ENCODE measurements at places on chromosomes 13 and 19.

DNA sequence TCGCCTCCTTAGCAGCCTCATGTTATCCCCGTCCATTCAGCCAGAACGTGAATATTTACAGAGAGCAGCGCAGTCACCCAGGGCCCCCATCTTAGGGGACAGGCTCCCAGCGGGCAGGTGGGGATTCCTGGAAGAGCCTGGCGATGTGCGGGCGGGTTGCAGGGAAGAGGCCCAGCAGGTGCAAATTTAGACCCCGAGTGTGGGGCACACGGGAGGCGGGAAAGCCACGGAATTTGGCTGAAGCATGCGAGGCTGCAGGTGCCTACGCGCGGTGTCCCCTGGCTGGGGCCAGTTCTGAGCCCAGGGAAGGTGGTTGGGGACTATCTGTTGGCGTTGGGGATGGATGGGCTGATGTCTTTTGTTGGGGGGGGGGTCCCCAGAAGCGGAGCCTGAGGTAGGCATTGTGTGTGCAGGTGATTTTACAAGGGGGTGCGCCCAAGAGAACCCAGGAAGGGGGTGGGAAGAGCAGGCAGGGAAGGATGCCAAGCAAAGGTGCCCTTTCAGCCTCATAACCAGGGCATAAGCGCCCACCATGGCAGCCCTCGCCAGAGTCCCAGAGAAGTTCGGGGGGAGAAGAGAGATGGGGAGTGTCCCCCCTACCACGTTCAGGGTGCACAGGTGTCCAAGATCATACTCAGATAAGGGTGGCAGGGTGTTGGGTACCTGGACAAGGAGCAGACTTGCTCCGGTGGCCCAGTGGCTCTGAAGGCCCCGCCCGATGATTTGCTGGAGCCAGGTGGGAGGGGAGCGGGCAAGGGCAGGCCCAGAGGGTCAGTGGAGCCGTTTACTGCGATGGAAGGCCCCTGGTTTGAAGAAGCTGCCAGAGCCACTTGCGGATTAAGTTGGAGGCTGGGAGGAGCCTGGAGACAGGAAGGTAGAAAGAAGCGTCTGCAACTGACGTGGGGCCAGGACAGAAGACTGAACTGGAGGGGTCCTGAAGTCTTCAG lies 1.2 kb downstream of the TPGS1 start:
- DNase-seq: no peak

GRCh38 chr13:27026396-27026795 lies 145.2 kb downstream of the USP12 start:
- DNase-seq: no peak

DNA sequence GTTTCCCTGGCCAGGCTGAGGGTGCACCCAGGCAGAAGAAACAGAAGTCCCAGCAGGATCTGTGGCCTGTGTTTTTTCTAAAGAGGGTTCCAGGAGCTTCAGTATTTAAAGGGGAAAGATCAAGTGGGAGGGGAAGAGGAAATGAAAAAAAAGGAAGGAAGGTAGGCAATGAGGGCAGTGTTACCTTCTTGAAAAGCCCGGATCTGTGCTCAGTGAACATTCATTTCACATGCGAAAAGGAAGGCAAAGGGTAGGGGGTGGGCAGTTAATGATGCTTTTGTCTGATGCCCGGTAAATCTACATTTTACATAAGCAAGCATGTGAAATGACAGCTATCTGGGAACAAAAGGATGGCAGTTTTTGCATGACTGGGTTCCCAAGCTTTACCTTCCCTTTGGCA lies 326.2 kb downstream of the UQCRFS1 start:
- DNase-seq: no peak

- DNase-seq: no peak
Observed at GRCh38 chr19:53826876-53827275, 2.8 kb upstream of the NLRP12 start.

GRCh38 chr19:21677696-21678418 lies 89.5 kb downstream of the ZNF100 start:
- DNase-seq: no peak
